ENCODE measurements at places on chromosomes 4 and X. TPM values are rescaled to one million over a fixed set of nuclear protein-coding genes. Genes with fewer than 3 reads are reported as not detected.

Gene BEX1
- total RNA-seq = not detected

Gene SPACA5
- not detected for total RNA-seq

Gene ARX
- not detected for total RNA-seq

Gene RASGEF1B
- 23.1 TPM for total RNA-seq

Gene GPR82
- 0.16 TPM for total RNA-seq

Gene XKRX
- total RNA-seq = not detected

Gene SPANXN4
- not detected for total RNA-seq

Gene PAGE2
- not detected for total RNA-seq

Gene NPY2R
- 4.4 TPM for total RNA-seq

Gene CCDC120
- 0.82 TPM for total RNA-seq
